Frontal cortex (tissue), 4 donors: ENCODE measurements at places on chromosomes 16 and 17. TPM values are rescaled to one million over a fixed set of nuclear protein-coding genes. Genes with fewer than 3 reads are reported as not detected.

SLC38A8 gene
- not detected for total RNA-seq

DNA sequence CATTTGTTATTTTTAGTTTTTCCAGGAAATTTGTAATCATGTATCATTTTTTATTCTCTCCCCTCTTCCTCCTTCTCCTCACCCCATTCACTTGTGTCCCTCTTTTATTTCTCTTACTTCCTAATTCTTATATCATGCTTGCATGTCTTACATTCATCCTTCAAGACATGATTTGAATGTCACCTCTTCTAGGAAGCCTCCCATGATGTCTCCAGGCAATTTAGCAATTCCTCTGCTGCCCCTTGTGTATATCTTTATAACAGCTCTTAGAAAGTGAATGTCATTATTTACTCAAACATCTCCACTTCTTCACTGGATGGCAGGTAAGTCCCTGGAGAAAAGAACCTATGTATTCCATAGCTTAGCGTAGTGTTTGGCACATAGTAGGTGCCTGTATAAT lies 7.8 kb downstream of the HNF1B start:
- no peak for DNase-seq

DNA sequence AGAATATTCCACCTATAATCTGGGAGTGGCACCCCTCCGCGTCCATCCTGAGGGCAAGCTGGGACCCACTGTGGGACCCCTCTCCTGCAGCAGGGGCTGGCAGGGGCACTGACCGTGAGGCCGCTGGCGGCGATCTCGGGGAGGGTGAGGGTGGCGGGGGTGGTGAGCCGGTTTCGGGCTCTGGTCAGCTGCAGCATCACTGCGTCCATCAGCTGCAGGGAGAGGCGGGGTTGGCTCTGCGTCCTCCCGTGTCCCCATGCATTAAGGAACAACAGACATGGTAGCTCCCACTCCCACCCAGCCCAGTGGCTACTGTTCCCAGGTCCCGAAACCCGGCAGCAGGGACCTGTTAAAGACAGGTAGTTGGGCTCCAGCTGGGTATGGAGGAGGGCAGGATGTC lies 3.3 kb downstream of the SMIM22 start:
- DNase-seq, result no peak

- DNase-seq, result no peak
These were observed 59.4 kb downstream of the TEX2 start for GRCh38 chr17:64203630-64204029.

GRCh38 chr17:57337390-57337789 lies 81.1 kb downstream of the MSI2 start:
- no peak for DNase-seq

DNA sequence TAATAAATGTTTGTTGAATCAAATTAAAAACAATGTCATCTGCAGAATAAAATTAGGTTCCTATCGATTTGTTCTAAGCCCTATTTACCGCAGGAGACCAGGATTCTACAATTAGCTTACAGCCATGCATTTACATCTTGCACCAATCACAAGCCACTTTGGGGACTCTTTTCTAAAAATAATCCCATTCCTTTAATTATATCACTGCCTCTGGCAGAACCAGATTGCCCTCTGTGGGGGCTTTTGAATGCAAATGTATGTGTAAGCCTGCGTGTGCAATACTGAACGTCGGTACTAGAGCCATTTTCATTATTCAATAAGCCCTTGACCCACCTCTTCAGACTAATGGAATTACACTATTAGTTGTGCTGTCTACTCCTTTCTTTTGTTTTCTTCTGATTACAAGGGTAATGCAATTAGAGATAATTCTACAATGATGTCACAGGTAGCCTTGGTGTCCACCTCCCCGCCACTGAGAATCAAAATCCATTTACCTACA lies 391.3 kb upstream of the XYLT1 start:
- DNase-seq, result no peak

- no peak for DNase-seq
These were observed 30.6 kb downstream of the MYO18A start for GRCh38 chr17:29149431-29150064.

GRCh38 chr17:13704333-13704732 lies 102.6 kb upstream of the HS3ST3A1 start:
- DNase-seq, result no peak

- no peak for DNase-seq
These were observed 12.2 kb downstream of the ZNHIT3 start for GRCh38 chr17:36498560-36499300.

DNA sequence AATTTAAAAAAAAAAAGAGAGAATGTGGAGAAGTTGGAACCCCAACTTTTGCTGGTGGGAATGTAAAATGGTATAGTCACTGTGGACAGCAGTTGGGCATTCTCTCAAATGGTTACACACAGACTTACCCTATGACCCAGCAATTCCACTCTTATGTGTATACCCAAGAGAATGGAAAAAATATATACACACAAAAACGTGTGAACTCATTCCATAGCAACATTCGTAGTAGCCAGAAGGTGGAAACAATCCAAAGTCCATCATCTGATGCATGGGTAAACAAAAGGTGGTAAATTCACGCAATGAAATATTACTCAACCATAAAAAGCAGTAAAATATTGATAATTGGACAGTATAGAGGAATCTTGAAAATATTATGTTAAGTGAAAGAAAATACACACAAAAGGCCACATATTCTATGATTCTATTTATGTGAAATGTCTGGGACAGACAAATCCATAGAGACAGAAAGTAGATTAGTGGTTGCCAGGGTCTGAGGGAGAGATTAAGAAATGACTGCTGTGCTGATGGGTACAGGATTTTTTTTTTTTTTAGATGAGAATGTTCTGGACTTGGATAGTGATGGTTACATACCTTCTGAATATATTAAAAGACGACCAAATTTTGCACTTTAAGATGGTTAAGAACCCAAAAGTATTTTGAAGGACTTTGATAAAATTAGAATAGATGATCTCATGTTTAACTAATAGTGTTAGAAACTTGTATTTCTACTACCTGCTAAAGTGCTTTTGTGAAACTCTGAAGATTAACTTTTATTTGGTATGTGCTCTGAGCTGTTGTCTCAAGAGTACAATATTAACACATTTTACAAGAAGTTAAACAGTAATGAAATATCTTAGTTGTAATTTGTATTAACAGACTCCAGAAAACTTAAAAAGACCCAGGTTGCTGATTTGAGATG lies 60.9 kb downstream of the MRTFB start:
- DNase-seq, result no peak

GRCh38 chr16:17266608-17267313 lies 204.0 kb downstream of the XYLT1 start:
- peak; percentile 20 for DNase-seq

GRCh38 chr17:823501-823902 lies 41.3 kb downstream of the MRM3 start:
- DNase-seq, result no peak
